Small intestine (tissue), 16 donors: ENCODE measurements at places on chromosomes 5 and 9. TPM values are rescaled to one million over a fixed set of nuclear protein-coding genes. Genes with fewer than 3 reads are reported as not detected.

DNA sequence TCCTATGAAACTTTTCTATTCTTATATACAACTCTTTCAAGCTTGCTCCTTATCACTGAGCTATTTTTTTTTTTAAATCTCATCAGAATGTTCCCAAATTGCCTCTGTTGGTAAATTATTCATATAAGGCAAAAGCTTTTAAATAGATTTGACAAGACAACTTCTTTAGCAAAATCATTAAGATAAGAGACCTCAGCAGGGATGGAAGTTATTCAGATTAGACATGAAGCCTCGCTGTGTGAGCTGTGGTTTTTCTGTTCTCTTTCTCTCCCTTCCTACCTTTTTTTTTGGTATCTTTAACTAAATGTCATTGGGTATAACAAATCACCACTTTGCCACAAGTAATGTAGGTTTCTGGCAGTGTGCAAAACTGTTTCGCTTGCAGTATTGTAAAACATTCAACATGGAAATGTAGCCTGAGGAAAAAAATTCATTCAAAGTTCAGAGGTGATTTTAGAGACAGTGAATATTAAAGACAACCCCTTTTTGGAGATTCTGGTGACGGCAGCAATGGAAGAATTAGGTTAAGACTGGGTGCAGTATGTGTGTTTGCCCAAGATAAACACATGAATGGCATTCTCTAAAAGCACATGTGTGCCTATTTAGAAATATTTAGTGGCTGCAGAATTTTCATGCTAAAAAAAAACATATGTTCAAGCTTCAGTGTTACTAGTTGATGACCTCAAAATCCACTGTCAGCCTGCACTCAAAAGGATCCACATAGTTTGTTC is 467.1 kb downstream of the ZNF608 start:
- H3K4me1 ChIP-seq, result peaks cover 2% of the 10 kb centered on the region
- H3K27ac ChIP-seq, result no peak overlapping the region
- no peaks in the 10 kb centered on the region for H3K36me3 ChIP-seq
- DNase-seq, result no peak
- H3K27me3 ChIP-seq, result no peaks in the 10 kb centered on the region

GRCh38 chr9:107530679-107531078 is 41.1 kb upstream of the KLF4 start:
- no peaks in the 10 kb centered on the region for H3K4me1 ChIP-seq
- no peaks in the 10 kb centered on the region for H3K36me3 ChIP-seq
- H3K27me3 ChIP-seq, result no peaks in the 10 kb centered on the region
- no peak overlapping the region for H3K27ac ChIP-seq

DNA sequence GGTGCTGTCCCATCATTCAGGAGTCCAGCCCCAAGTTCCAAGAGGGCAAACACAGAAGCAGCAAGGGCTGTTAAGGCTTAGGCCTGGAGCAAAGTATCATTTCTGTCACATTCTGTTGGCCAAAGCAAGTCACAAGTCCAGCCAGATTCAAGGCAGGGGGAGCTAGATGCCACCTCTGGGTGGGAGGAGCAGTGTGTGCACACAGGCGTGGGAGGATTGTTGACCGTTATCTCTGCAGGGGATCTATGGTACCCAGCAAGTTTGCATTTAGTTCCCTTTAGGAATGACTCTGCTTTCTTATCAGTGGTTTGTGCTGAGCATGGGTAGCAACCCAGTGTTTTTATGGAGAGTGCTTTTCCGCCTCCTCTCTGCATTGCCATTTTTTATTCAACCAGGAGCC is 278.9 kb downstream of the NR3C1 start:
- H3K4me1 ChIP-seq, result peaks cover 5% of the 10 kb centered on the region
- H3K27ac ChIP-seq, result no peak overlapping the region
- no peaks in the 10 kb centered on the region for H3K27me3 ChIP-seq
- no peak overlapping the region for H3K4me3 ChIP-seq
- no peaks in the 10 kb centered on the region for H3K36me3 ChIP-seq
- DNase-seq, result no peak

DNA sequence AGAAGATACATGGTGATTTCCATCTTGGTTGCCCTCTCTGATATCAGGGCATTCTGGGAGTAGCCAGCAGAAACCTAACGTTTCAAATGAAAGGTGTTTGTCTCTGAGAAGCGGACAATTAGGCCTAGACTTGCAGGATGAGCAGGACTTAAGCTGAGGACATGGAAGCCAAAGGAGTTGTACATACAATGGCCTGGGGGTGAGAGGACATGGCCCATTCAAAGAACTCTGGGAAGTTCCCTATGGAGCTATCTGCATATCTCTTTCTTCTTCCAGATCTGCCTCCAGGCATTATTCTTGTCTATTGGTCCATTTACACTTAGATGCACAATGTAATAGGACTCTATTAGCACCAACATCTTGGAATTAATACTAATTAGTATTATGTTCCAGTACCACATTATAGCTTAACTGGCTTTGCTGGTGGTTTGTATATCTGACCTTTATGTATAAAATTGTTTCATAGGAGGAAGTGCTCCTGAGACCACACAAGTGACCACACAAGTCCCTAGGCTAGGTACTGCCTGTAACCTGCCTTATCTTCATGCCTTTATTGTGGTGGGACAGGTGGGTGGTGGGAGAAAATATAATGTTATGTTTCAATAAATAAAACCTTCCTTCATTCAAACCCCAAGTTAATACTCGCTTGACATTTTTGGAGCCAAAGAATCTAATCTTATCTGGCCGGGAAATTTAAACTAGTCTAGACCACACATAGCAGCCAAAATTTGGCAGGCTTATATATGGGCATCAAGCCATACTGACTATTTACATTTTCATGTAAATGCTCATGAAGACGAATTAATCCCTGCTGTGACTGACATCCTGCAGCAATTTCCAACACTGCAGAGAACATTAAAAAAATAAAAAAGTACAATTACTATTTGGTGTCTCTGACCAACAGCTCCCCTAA is 52.1 kb upstream of the EQTN start:
- peaks cover 21% of the 10 kb centered on the region for H3K4me1 ChIP-seq
- H3K36me3 ChIP-seq, result peaks cover 6% of the 10 kb centered on the region
- no peak for DNase-seq
- H3K27ac ChIP-seq, result no peak overlapping the region
- H3K27me3 ChIP-seq, result no peaks in the 10 kb centered on the region

DNA sequence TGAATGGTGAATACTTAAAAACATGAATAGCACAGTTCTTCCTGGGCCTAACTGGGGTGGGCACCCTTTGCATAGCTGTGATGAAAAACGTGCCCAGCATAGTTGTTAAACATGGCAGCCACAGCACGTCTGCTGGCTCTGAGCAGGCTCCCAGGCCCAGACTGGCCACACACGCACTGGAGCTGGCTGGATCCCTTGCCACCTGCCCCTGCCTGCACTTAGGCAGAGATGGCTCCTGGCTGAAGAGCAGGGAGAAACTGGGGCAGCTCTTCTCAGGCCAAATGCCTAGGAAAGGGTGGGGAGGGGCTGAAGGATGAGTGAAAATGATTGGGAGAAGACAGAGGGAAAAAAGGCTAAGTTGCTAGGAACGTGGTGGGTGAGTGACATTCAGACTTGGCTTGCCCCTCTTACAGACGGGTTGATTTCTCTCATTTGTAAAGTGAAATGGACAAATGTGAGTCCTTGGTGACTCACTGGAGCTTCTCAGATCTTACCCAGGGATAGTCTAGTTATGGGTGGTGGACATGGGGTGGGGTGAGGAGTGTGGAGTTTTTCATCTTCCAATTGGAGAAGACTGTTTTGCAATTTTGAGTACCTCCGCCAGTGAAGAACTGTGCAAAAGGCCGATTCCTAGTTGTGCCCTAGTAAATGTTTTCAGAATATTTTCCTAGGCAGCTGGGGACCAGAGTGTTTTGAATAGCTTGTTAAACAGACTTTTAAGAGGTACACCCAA is 42.4 kb downstream of the TRIO start:
- DNase-seq, result no peak
- no peaks in the 10 kb centered on the region for H3K36me3 ChIP-seq
- H3K27me3 ChIP-seq, result no peaks in the 10 kb centered on the region
- H3K27ac ChIP-seq, result no peak overlapping the region

Gene GCNT4
- 8.9 TPM for polyA plus RNA-seq

Gene NKD2
- polyA plus RNA-seq, result 3.7 TPM

DNA sequence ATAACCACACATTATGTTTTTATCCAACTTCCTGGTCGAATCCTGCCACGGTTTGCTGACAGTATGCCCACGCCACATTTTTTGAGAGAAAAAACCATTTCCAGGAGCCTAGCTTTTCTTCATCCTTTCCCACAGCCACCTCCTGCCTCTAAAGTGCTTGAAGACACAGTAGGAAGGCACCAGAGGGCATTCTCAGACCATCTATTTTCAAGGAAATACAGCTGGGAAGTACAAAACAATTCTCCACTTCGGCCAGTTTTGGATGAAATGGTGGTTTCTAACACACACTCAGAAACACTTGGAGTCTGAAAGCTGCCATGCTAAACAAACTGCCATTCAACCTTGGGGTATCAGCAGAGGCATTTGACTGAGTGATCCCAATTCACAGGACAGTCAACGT is 86.3 kb upstream of the RPS23 start:
- DNase-seq, result peak; percentile 58
- no peak overlapping the region for H3K27ac ChIP-seq
- no peak overlapping the region for H3K4me3 ChIP-seq
- H3K27me3 ChIP-seq, result no peaks in the 10 kb centered on the region

DNA sequence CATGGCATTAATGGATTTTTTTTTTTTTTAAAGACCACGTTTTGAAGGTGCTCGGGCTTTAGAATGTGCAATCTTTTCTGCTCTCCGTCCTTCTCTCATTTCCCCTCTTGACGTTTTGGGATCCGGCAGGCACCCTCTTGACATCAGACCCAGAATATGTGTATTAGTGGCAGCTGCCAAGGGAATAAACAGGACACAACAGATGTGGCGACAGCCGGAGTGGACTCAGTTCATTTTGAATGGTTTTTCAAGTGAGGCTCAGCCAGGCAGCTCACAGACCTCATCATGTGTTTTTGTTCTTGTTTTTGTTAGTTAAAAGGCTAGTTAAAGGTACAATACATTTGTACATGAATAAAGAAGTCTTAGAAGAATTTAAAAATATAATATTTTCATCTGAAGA is 365.0 kb upstream of the SEMA6A start:
- H3K4me1 ChIP-seq, result no peaks in the 10 kb centered on the region
- H3K36me3 ChIP-seq, result no peaks in the 10 kb centered on the region
- peaks cover 5% of the 10 kb centered on the region for H3K27me3 ChIP-seq
- no peak overlapping the region for H3K27ac ChIP-seq

DNA sequence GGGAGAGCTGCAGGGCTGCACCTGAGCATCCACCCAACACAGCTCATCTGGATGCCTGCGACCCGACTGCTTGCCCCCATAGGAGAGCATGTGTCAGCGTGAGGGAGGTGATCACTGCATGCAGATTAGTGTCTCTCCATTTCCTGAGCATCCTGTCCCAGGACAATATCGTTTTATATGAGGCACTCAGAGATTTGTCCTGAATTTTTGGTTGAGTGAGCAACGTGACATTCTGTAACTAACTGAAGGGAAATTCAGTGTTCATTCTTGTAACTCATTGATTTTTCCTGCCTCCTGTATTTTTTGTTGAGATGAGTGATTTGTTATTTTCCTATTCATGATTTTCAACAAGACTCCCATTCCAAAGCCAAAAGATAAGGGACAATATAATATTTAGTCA is 20.7 kb upstream of the ANKRD34B start:
- H3K4me1 ChIP-seq, result no peaks in the 10 kb centered on the region
- no peak for DNase-seq
- no peaks in the 10 kb centered on the region for H3K36me3 ChIP-seq
- H3K4me3 ChIP-seq, result no peak overlapping the region
- H3K27ac ChIP-seq, result no peak overlapping the region
- H3K27me3 ChIP-seq, result no peaks in the 10 kb centered on the region

Gene CCDC192
- polyA plus RNA-seq, result not detected

DNA sequence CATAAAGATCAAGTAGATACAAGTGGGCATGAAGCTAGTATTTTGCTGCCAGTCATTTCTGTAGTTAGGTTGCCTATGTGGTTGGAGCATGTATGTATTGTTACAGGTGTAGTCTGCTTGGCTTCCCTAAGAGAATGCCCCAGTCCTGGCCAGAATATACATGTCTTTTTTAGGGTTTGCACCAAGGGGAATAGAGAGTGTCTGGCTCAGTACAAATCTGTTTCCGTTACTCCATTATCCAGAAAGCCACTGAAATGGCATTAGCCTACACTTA is 23.2 kb downstream of the TGFBR1 start:
- no peak overlapping the region for H3K27ac ChIP-seq
- no peak for DNase-seq
- no peaks in the 10 kb centered on the region for H3K27me3 ChIP-seq
- no peak overlapping the region for H3K4me3 ChIP-seq
- no peaks in the 10 kb centered on the region for H3K36me3 ChIP-seq
- no peaks in the 10 kb centered on the region for H3K4me1 ChIP-seq

Gene STK32A
- 0.27 TPM for polyA plus RNA-seq

- no peak overlapping the region for H3K4me3 ChIP-seq
- no peak for DNase-seq
- H3K27me3 ChIP-seq, result no peaks in the 10 kb centered on the region
- H3K4me1 ChIP-seq, result no peaks in the 10 kb centered on the region
Measured at GRCh38 chr9:6029604-6030274, 14.3 kb upstream of the RANBP6 start.

- H3K36me3 ChIP-seq, result no peaks in the 10 kb centered on the region
- H3K4me3 ChIP-seq, result no peak overlapping the region
- peaks cover 5% of the 10 kb centered on the region for H3K4me1 ChIP-seq
- H3K27me3 ChIP-seq, result no peaks in the 10 kb centered on the region
- H3K27ac ChIP-seq, result no peak overlapping the region
Measured at GRCh38 chr5:52013523-52013922, 630.3 kb downstream of the ISL1 start.

GRCh38 chr5:53397141-53397757 is 83.2 kb upstream of the FST start:
- H3K27ac ChIP-seq, result no peak overlapping the region
- no peaks in the 10 kb centered on the region for H3K4me1 ChIP-seq
- no peak overlapping the region for H3K4me3 ChIP-seq
- H3K27me3 ChIP-seq, result no peaks in the 10 kb centered on the region

- H3K4me1 ChIP-seq, result no peaks in the 10 kb centered on the region
- H3K36me3 ChIP-seq, result no peaks in the 10 kb centered on the region
- DNase-seq, result no peak
- no peak overlapping the region for H3K27ac ChIP-seq
Measured at GRCh38 chr5:2908086-2908485, 156.6 kb upstream of the IRX2 start.

Gene SHC3
- polyA plus RNA-seq, result 0.57 TPM

DNA sequence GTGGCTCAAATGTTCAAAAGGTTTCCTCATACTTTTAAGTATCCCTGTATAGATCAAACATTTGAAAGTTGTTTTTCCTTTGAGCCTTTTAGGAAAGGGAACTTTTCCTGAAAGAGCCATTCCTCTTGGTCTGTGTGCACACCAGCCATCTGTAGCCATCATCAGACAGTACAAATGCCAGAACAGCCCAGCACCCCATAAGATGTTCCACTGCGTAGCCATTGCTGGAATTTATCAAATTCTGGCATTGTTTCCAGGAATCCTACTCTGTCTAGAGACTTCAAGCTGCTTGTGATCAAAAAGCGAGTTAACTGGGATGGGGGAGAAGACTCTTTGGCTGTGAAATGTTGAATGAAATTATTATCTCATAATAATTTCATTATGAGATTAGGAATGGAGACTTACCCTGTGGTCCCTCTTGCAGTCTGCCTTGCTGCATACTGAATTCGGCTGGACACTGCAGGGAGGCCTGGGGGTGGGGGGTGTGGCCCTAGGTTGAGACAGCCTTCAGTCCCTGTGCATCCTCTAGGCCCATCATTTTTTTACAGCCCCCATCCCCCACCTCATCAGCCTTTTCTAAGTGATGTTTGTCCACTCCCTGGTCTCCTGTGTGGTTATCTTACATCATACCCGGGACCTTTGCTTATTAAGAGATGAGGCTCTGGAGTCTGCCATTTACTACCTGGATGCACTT is 99.8 kb downstream of the RALGPS1 start:
- H3K36me3 ChIP-seq, result peaks cover 23% of the 10 kb centered on the region
- H3K27ac ChIP-seq, result no peak overlapping the region
- no peak for DNase-seq
- no peaks in the 10 kb centered on the region for H3K27me3 ChIP-seq
